ENCODE measurements at places on chromosomes 6 and 20.

- peak; percentile 48 for DNase-seq
Observed at GRCh38 chr20:17845701-17846475, 122.7 kb downstream of the SNX5 start.

DNA sequence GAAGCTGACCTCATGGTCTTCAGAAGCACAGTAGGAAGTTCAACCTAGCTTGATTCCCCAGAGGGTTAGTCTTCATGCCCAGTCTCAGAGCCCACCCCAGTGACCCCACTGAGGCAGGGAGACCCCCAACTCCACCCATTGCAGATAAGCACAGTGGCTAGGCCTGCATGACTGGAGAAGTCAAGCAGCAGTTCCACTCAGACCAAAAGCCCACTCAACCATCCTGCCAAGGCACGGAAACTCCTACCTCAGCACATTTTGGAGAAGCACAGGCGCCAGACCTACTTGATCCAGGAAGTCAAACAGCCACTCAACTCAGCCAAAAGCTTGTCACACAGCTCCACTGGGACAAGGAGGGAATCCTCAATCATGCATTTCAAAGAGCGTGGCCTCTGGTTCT lies 78.4 kb upstream of the HTR1E start:
- no peak for DNase-seq

DNA sequence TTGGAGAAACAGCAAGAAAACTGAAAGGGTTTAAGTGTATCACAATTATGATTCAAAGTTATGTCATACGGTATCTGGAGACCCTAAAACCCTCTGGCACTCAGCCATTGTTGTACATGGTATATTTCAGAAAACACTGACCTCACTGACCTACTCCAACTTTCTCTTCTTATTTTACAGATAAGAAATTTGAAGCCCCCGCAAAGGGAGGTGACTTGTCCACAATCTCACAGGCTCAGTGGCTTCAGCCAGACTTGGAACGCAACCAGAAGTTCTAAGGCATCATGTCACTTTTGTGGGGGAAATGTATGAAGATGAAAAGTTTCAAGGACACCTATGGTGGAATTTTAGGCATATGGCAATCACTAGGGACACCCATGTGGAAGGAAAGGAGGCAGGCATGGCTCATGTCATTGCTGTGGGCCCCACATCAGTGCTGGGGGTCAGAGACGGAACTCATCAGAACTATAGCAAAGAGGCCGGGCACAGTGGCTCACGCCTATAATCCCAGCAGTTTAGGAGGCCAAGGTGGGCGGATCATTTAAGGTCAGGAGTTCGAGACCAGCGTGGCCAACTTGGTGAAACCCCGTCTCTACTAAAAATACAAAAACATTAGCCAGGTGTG lies 5.2 kb upstream of the TRIB3 start:
- no peak for DNase-seq

GRCh38 chr6:141248021-141248799 lies 884.5 kb upstream of the GJE1 start:
- DNase-seq = no peak

DNA sequence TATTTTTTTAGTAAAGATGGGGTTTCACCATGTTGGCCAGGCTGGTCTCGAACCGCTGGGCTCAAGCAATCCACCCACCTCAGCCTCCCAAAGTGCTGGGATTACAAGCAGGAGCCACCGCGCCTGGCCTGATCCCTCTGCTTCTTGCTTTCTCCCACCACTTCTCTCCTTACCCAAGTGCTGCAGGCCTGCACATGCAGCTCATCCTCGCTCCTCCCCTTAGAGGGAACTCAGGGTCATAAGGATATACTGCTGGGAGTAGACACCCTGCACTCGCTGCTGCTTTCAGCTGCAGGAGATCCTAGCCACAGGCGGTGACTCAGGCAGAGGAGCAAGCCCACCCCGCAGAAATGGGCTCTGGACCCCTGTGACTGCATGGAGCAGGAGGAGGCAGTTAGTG lies 40.0 kb upstream of the FANCE start:
- no peak for DNase-seq

GRCh38 chr20:62305149-62305764 lies 2.5 kb downstream of the ADRM1 start:
- no peak for DNase-seq

GRCh38 chr6:42320762-42321161 lies 103.1 kb upstream of the MRPS10 start:
- no peak for DNase-seq

DNA sequence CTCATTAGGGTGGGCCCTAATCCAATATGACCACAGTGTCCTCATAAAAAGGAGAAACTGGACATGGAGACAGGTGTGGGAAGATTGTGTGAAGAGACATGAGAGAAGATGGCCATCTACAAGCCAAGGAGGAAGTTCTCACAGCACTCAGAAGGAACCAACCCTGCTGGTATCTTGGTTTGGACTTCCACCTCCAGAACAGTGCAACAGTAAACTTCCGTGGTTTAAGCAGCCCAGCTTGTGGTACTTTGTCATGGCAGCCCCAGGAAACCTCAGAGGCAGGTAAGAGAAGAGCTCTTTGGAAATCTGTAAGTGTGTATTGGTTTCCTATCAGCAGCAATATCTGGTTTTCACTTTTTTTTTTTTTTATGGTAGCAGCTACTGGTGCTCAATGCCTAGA lies 16.5 kb upstream of the CNKSR3 start:
- DNase-seq = no peak

- DNase-seq = peak; percentile 75
Observed at GRCh38 chr6:68229566-68229965, 405.5 kb upstream of the ADGRB3 start.

DNA sequence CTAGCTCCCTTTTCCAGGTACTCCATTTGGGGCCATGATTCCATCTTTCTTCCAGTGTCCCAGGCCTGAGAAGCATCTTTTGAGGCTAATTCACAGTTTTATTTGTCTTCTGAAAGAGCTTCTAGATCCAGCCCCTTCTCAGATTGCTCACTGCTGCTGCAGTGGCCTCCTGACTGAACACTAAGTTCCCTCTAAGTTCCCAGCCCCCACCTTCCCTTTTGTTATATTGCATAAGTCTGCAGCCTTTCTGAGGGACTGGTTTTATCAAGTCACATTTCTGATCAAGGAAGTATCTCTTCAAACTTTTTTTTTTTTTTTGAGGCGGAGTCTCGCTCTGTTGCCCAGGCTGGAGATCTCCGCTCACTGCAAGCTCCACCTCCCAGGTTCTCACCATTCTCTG lies 10.7 kb downstream of the MAPRE1 start:
- DNase-seq = no peak

DNA sequence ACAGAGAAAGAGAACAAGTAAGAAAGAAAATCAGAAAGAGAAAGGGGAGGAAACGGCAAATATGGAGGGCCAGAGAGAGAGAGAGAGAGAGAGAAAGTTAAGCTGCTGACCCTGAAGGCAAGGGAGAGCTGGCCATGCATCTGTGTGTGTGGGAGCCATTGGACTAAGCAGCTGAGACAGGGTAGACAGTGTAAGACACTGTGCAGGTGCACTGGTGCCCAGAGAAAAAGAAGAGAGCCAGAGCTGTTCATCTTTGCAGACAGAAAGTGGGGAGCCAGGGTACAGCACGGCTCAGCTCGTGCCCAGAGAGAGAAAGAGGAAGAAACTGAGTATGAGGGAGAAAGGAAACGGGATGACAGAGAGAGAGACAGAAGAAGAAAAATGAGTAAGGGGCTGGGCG lies 24.2 kb upstream of the ZNF318 start:
- no peak for DNase-seq

DNA sequence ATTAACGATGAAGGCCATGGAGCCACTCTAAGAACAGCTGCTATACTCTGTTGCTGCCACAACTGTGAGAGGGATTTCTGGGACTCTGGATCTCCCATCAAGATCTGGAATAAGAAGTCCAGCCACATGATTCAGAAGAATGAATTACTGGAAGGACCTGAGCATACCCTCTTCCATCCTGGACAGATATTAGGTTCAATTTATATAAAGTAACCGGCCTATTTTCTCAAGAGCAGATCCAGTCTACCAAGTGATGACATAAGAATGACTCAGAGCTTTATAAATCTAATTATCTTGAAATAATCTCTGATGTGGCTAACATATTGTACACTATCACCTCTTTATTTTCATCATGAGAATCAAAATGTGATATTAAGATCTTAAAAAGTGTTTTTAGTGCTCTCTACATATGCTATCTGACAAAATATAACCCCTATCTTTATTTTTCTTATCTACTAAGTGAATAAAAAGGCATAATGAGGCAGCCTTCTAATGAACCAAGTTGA lies 45.1 kb downstream of the COL9A1 start:
- DNase-seq = no peak

- DNase-seq = peak; percentile 27
Observed at GRCh38 chr6:114342826-114343781, at the start of gene HS3ST5. Gene HS3ST5, minus strand, starts transcription at chr6:114343023. Its CDS starts 280,178 bp downstream, at chr6:114062845.

DNA sequence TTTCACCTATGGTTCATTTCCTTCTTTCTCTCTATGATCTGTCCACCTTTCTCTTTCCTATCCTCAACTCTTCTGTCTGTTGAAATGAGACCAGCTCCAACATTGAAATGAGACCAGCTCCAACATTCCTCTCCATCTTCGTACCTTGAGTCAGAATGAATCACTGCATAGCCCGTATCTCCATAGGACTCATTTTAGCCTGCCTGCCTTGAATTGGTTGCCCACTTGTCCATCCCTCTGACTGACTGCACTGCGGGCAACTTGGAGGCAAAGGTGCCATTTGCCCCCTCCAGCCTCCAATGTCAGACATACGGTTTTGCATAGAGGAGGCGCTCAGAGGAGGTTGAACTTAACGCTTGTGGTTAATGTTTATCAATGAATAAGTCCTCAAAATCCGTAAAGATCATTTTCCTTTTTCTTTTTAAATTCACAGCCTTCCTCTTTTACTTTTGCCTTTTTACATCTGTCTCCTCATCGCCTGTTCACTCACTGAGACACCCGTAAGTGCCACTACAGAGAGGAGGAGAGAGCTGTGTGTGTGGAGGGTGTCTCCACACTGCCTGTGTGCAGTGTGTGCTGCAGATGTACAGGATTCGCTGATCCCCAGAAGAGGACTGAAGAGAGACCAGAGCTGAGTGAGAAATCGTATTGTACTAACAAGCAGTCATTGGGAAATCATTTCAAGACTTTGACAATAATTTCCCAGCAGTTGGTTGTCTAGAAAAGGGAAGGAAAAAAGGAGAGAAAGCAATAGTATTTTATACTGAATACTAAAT lies 579.6 kb upstream of the MAP3K7 start:
- peak; percentile 10 for DNase-seq

GRCh38 chr20:45962031-45962755 lies 9.8 kb downstream of the ZNF335 start:
- no peak for DNase-seq

DNA sequence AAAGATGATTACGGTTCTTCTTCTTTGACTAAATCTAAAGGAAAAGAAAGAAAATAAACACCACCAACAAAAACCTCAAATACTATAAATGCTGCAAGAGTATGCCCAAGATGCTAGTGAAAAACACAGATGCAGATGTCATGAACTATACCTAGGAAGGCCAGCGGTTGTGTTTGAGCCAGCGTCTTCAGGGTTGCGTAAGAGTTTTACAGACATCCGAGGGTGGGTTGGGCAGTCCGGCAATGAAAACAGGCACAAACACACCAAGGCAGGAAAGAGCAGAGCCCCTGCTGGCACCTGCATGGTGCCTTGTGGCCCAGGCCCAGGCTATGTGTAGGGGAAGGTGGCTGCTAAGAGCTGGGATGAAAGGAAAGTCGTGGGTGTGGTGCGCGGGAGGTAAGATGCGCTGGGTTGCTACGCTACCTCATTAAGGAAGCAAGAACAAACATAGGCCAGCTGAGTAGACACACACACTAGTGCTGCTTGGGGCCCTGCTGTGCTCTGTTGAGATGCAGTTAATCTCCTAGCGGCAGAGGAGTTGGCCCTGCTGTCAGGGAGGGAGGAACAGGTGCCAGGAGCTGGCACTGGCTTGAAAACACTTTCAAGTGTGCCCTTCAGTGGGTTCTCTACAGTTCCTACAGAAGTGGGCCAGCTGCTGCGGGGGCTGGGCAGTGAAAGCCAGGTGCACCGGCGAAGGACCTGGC lies 170.2 kb upstream of the PLN start:
- no peak for DNase-seq

- DNase-seq = no peak
Observed at GRCh38 chr20:16178546-16179135, 394.6 kb downstream of the KIF16B start.

DNA sequence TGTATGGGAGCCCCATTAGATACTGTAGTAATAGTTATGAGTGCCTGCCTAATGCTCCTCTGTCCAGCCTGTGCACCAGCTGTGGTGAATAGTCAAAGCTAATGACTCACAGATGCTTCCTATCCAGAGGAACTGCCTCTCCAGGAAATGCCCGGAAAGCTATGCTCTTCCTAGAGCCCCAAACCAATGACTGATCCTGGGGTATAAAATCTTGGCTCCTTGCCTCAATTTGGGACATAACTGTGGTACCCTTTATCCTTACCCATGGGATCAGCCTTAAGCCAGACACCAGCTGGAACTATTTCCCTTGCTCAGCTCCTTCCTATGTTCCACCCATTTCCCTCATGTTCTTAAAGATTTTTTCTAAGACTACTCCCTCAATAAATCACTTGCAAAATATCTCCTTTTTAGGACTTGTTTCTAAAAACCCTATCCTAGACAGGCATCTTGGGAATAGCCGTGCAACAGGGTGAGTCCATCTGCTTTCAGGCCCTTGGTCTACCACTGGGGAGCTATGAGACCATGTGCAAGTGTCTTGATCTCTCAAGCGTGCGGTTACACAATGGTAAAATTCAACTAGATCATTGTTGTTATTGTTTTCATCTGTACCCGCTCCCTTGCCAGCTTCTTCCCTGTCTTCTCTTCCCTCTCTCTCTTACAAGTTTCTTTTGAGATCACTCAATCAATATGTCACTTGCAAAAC lies 283.7 kb downstream of the BTBD3 start:
- peak; percentile 22 for DNase-seq

DNA sequence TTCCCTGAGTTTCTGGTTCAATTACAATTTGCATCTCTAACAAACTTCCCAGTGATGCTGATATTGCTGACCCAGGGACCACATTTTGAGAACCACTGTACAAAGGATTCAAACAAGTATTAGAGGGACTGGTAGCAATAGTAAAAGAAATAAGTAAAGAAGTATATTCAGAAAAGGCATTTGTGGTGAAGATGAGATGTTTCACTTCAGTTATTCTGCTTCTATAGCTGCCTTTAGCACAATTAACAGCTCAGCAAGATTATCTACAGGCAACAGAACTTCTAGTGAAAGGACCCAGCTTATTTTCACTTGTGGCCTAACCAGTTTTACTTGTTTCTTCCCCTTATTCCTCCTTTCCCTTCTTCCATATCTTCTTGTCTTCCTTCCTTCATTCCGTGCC lies 149.4 kb downstream of the PHF3 start:
- DNase-seq = no peak

DNA sequence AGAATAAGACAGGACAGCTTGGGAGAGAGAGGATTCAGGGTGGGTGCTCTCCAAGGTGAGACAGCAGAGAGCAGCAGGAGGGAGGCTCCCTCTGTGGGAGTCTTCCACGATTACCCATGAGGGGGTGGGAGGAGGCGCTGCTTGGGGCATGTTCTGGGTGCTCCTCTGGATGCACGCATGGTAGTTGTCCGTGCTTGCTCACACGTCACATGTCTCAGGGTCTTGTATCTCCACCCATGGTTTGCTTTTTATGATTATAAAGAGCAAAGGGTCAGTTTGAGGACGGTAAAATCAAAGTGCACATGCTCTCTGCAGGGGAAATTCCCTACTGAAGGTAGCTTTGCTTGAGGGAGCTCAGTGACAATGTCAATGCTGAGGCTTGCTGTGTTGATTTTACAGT lies 338.4 kb downstream of the THBS2 start:
- DNase-seq = no peak

Data from fibroblast of skin of back (primary cell).